NCI-H524 treated with DMSO at 0.1 percent for 48 hours (cell line): ENCODE measurements at places on chromosomes 12 and 14.

GRCh38 chr12:49636979-49637755 lies 13.8 kb downstream of the PRPF40B start:
- no peak for DNase-seq

- DNase-seq, result no peak
Observed at GRCh38 chr12:42084522-42084921, 60.2 kb downstream of the GXYLT1 start.

DNA sequence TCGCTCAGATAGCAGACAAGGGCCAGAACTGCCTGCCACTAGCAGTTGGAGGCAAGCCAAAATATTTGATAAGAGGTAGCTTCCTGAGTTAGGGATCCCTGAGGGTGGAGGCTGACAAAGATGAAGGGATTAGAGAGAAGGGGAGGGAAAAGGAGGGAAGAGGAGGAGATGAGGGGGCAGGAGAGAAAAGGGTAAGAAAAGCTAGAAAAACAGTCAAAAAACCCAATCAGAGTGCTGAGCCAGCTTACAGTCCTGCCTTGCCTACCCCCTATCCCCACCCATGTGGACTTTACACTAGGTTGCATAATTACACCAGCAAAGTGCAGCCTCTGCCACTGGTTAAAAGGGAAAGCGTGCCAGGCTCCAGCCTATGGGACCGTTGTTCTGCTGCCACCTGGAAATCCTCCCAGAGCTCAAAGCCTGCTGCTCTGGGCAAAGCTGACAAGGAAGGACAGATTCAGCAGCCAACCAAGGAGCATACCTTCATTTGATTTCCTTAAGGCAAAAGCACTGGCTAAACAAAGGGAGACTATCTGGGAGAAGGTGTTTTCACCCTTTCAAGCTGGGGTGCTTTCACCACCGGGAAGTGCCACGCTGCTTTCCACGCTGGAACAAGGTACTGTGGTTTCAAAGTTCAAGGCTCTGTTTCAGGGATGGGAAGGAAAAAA lies 3.8 kb upstream of the NUMB start:
- no peak for DNase-seq

DNA sequence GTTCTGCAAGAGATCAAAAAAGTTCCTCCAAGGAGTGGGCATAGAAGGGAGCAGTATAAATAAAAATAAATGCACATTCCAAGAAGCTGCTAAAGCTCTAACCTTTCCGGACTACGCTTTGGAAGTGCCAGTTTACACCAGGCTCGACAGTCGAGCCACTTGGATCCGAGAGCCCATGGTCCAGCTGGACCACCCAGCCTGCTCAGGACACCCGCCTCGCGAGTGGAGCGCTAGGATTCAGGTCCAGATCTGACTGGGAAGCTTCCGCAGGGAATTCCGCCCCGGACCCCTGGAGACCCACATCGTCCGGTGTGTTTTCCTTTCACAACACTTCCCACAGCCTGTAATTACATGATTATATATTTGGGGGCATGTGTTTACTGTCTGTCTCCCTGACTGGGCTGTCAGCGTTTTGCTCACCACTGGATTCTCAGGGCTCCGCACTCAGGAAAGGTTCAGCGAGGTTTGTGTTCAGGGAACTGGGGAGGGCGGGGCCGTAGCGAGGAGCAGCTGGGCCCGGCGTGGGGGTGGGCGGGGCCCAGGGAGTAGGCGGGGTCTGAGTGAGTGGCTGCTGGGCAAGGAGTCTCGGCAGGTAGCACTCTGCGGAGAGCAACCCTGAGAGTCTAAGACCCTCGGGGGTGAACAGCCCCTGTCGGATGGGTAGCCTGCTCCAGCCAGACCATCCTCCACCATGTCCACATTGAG lies 52.3 kb upstream of the TMEM263 start:
- no peak for DNase-seq

GRCh38 chr14:86777963-86778602 lies 1214.9 kb downstream of the GALC start:
- DNase-seq, result no peak

DNA sequence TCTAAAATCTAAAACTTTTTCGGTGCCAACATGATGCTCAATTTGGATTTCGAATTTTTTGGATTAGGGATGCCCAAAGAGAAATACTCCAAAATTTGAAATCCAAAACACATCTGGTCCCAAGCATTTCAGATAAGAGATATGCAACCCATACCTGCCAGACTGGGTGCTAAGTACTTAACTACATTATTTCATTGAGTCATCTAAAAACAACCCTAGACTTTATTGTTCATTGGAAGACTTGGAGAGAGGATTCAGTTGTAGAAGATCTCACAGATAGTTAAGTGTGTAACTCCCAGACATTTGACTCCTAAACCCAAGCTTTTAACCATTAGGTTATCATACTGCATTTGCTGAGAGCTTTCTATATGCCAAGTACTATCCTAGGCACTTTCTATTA lies 102.2 kb downstream of the BCAT1 start:
- DNase-seq, result no peak

- DNase-seq, result no peak
Observed at GRCh38 chr14:73792481-73792880, 59.1 kb upstream of the PTGR2 start.

DNA sequence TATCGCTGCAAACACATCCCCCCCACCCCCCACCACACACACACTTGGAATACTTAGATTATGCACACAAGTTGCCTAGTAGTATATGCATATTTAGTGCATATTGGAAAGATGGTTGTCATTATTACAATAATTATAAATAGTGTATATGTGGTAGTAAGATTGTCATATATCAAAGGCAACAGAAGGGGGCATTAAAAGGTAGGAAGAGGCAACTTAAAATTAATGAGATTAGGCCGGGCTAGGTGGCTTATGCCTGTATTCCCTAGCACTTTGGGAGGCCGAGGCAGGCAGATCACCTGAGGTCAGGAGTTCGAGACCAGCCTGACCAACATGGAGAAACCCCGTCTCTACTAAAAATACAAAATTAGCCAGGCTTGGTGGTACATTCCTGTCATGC lies 52.1 kb downstream of the GSC start:
- peak; percentile 14 for DNase-seq

GRCh38 chr12:65192963-65193516 lies 23.7 kb downstream of the LEMD3 start:
- no peak for DNase-seq

- DNase-seq, result peak; percentile 81
Observed at GRCh38 chr12:77591959-77592743, 238.5 kb upstream of the NAV3 start.

- DNase-seq, result no peak
Observed at GRCh38 chr12:26238341-26239121, 43.2 kb downstream of the SSPN start.

GRCh38 chr14:91899213-91899612 lies 31.9 kb upstream of the TC2N start:
- DNase-seq, result no peak

DNA sequence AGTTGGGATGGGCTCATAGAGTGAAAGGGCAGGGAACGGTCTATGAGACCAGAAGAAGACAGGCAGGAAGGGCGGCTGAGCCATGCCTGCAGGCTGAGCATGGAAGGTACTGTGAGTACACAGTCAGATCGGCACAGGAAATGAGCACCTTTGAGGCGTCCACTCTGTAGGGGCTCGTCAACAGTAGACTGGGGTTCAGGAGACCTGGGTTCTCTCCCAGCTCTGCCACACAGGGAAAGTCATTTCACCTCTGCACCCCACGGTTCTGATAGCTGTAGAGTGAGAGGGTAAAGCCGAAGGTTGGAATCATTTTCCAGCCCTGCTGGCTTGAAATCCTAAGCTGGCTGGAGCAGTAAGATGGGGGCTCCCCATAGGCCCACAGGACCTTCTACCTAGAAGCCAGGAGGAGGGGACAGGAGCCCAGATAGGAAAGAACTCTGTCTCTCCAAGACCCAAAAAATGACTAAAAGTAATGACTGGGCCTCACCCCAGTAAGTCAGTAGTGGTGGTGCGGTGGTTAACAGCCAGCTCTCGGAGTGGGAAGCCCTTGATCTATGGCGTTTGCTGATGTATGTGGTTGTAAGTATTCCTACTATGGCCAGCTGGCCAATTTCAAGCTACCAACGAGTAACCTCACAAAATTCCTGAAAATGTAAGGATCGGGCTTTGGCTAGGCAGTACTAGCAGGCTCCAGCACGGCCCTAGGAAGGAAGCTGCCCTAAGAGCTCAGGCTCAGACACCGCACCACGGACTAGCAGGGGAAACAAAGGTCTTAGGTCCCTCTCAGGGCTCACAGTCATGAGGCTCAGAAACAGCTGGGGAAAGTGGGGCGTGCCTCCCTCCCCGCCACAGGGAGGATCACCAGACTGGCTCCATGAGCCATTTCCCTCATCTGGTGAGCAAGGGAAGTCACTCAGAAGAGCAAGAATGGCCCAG lies 10.3 kb upstream of the CD27 start:
- DNase-seq, result no peak

GRCh38 chr12:52233462-52234207 lies 592 bp downstream of the KRT7 start:
- DNase-seq, result no peak

- peak; percentile 89 for DNase-seq
Observed at GRCh38 chr12:120292661-120293531, at the start of gene RNU4-1. Gene RNU4-1, minus strand, starts transcription at chr12:120293237.

DNA sequence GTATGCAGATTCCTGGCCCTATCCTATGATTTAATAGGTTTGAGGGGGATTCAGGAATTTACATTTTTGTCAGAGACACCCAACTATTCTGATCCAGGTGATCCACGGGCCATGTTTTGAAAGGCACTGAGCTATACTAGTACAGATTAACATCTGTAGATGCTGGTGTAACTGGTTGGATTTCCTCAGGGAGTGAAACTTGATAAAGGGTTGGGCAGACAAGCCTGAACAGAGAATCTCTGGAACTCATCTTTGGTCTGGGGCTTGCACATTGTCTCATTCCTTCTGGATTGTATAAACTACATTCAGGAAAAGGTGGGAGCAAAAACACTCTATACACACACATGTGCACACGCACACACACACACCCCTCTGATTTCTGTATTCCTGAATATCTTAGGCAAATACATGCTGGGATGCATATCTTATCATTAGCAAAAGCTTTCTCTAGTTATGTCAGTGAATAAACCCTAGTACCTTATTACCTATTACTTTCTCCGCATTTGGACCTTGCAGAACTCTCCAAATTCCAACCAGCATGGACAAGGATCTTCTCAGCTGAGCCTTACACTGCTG lies 104.6 kb downstream of the SLC38A1 start:
- DNase-seq, result no peak

GRCh38 chr14:53151523-53152183 lies 1.5 kb downstream of the DDHD1 start:
- peak; percentile 81 for DNase-seq

DNA sequence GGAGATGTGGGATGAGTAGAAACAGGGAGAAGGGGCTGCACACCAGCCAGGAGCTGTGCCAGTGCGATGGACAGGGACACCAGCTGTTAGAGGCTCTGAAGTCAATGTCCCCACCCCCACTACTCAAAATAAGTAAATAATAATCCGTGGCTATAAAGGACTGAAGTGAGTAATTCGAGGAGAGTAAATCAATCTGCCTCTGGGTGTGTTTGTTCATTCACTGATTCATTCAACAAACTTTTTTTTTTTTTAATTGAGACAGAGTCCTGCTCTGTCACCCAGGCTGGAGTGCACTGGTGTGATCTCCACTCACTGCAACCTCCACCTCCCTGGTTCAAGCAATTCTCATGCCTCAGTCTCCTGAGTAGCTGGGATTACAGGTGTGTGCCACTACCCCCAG lies 363.6 kb downstream of the TMEM132D start:
- DNase-seq, result no peak

- no peak for DNase-seq
Observed at GRCh38 chr12:89513544-89513943, 11.1 kb downstream of the GALNT4 start.

GRCh38 chr12:71873821-71874220 lies 34.3 kb downstream of the TBC1D15 start:
- DNase-seq, result peak; percentile 3

DNA sequence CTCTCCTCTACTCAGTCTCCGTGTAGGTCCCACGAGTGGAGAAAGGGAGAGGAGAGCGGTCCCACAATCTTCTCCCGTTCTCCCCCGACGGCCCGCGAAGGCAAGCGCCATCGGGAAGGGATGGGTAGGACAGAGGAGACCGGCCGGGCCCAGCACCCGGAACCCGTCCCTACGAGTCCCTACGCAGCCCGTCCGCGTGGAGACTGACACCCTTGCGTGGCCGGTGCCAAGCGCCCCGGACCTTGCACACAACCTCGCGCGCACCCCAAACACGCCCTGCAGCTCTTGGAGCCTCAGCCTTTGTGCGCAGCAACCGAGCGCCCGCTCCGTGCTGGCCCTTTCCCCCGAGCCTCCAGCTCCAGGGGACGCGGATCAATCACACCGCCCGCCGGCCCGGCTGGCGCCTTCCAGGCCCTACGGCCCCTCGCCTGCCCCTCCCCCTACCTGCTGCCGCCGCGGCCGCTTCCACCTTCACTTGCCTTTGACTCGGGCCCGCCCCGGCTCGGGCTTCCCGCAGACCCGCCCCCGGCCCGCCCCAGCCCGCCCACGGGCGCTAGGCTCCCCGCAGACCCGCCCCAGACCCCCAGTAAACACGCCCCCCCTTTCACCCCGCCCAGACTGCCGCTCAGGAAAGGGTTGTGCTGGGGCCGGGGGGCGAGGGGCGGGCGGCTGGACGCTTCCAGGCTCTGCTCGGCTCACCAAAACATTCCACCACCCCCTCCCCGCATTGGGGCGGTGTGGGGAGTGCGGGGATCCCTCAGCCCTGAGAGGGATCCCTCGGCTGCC lies at the start of gene NDRG2:
Gene NDRG2 (minus strand): TSS at position 477 of the 786 bp plus-strand sequence. CDS start 1,746 bp downstream, outside the sequence.
- DNase-seq, result no peak

DNA sequence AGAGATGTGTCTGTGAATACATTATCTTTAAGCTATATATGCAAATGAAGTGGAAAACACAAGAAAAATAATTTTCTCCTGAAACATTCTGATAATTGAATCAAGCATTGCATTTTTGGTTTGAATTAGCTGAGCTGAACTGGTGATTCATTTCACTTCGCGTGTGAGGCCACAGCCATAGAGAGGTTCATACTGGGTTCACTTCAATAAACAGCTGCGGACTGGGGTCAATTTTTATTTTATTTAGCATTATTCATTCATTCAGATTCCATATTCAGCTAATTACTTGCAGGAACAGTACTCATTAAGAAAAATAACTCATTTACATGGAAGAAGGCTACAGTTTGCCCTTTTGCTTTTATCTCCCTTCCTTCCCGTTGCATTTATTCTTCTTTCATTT lies 195.2 kb upstream of the LRIG3 start:
- DNase-seq, result no peak

GRCh38 chr12:65602610-65603295 lies 221.5 kb upstream of the HMGA2 start:
- peak; percentile 11 for DNase-seq

- no peak for DNase-seq
Observed at GRCh38 chr12:101838628-101839323, 8.0 kb upstream of the GNPTAB start.

GRCh38 chr12:132858718-132859266 lies 28.6 kb downstream of the CHFR start:
- DNase-seq, result no peak

DNA sequence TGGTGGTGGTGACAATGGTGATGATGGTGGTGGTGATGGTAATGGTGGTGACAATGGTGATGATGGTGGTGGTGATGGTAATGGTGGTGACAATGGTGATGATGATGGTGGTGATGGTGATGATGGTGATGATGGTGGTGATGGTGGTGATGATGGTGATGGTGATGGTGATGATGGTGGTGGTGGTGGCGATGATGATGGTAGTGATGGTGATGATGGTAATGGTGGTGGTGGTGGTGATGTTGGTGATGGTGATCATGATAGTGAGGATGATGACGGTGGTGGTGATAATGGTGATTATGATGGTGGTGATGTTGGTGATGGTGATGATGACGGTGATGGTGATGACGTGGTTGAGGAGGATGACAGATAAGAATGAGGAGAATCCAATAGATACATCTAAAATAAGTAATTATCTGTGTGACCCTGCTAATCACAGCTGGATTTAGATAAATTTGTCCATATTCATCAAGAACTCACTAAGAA lies 170.7 kb upstream of the SFSWAP start:
- DNase-seq, result no peak
